AG08395 (cell line): ENCODE measurements at places on chromosomes 12 and 14.

- DNase-seq, result no peak
Observed at GRCh38 chr12:69214169-69214568, 25.2 kb upstream of the CPSF6 start.

DNA sequence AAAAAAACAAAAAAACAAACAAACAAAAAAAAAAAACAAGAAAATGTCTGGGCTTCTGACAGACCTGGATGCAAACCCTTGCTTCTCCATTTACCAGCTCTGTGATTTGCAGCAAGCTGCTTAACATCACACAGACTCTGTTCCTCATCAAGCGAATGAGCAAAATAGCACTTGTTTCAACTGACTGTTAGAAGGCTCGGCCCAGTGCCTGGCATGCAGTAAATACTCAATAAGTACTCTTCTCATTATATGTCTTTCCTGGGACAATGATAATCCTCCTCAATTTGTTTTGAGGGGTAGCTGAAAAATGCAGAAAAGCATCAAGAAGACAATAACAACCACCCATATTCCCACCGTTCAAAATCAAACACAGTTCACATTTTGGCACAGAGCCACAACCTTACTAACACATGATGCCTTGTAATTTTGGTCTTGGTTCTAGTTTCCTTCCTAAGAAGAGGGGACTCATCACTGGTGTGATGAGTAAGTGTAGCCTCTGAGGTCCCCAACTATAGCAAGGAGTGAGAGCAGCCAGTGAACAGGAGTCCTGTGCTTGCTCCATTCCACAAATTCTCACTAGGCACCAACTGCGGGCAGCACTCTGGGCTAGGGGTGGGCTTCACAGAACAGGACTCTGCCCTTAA is 60.4 kb downstream of the TTC7B start:
- no peak for DNase-seq

GRCh38 chr12:81039231-81039630 is 38.6 kb upstream of the ACSS3 start:
- DNase-seq, result no peak

DNA sequence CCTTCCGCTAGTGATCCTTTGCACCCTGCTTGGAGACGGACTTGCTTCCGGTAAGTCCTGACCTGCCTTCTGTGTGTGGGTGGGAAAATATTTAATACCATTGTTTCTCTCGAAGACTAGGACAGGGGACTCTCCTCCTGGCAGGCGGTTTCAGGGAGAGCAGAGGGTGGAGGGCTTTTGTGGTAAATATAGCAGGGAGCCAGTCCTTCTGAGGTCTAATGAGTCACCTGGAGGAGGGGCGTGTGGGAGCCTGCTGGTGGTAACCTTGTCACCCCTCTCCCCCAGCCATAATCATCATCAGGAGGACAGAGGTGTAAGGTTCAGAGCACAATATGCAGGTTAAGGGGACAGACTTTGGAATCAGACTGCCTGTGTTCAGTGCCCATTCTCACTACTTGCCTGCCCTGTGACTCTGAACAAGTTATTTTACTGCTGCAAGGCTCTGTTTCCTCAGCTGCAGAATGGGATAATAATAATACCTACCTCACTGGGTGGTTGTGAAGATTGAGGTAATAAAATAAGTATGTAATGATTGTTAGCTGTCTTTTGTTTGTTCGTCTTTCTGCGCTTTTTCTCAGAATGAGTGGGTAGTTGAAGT is 47.4 kb downstream of the SUSD6 start:
- no peak for DNase-seq

DNA sequence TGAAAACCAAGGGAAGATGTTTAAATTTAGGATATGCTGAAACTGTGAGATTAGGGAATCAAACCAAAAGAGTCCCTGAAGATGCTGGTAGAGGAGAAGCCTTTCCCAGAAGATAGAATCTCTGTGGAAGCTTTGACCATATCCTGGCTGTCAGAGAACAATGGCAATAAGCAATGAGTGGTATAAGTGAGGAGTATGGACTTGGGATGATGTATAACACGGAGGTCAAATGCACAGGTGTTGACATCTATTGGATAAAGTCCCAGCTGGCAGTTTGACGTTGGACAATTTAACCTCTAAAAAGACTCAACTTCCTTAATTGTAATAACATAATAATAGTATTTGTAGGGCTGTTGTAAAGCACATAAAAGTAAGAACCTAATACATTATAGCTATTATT is 30.1 kb upstream of the CLEC14A start:
- no peak for DNase-seq

DNA sequence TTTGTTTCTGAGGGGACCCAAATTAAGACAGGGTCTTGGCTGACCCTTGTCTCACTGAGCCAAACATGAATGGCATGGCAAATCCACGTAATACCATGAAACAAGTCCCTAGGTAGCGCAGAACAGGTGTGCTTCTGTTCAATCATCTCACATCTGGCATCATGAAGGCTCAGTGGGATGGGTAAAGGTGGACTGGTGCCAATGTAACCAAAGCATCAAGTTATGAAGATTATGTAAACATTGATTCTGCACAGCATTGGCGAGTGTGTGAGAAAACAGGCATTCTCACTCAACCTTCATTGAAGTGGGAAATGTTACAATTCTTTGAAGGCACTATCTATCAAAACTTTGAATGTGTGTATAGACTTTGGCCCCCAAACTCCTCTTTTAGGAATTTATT is 41.9 kb downstream of the PTGER2 start:
- DNase-seq, result no peak

DNA sequence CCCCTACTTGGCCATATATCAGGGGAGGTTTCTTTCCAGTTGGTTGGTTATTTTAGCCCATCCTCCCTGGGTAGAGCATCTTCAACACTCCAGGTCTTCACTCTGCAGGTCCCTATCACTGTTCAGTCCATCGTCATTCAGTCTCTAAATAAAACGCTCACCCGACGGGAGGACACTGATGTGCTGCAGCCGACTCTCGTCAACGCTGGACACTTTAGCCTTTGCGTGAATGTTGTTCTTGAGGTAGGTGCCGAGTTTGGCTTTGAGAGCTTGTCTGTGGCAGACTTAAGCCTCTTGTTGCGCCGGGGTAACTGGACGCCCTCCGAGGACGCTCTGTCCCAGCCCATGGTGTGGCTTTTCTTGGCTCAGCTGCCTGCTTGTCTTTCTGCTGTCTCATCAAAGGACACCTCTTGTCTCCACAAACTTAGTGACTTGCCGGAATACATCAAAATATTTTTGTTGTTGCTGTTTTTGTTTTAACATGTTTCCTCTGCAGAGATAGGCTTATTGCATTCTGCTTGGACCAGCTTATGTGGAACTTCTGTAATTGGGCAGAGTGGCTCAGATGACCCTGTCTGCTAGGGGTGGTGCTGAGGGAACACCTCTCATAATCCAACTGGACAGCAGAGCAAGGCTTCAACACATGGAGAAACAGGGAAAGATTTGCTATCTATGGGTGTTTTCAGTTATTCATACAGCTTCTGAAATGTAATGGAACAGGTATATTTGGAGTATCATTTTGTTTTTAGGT is 26.5 kb downstream of the TCTN1 start:
- DNase-seq, result no peak

GRCh38 chr12:67558775-67559174 is 89.8 kb upstream of the DYRK2 start:
- no peak for DNase-seq

- DNase-seq, result no peak
Observed at GRCh38 chr14:82079553-82079952, 545.9 kb upstream of the SEL1L start.

DNA sequence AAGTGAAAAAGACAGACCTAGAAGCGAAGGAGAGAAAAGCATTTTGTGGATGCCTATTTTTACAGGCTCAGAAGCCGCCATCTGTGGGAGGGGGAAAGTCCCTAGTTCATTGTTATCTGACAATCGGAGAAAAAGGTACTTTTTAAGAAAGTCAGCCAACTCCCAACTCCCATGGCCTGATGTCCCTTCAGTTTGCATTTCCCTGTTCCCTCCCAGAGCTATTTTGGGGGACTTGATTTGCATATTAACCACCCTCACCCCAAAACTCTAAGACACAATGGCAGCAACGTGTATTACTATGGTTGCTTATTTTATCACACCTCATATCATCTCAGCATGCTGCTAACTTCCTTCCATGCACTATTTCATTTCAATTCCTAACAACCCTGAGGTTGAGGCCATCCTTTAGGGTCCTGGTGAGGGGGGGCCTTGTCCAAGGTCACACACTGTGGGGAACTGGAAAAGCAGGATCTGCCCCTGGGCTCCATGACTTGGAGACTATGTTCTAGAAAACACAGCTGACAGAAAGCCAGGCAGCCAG is 18.7 kb downstream of the HVCN1 start:
- no peak for DNase-seq
